ENCODE measurements at places on chromosomes 3 and 15.

DNA sequence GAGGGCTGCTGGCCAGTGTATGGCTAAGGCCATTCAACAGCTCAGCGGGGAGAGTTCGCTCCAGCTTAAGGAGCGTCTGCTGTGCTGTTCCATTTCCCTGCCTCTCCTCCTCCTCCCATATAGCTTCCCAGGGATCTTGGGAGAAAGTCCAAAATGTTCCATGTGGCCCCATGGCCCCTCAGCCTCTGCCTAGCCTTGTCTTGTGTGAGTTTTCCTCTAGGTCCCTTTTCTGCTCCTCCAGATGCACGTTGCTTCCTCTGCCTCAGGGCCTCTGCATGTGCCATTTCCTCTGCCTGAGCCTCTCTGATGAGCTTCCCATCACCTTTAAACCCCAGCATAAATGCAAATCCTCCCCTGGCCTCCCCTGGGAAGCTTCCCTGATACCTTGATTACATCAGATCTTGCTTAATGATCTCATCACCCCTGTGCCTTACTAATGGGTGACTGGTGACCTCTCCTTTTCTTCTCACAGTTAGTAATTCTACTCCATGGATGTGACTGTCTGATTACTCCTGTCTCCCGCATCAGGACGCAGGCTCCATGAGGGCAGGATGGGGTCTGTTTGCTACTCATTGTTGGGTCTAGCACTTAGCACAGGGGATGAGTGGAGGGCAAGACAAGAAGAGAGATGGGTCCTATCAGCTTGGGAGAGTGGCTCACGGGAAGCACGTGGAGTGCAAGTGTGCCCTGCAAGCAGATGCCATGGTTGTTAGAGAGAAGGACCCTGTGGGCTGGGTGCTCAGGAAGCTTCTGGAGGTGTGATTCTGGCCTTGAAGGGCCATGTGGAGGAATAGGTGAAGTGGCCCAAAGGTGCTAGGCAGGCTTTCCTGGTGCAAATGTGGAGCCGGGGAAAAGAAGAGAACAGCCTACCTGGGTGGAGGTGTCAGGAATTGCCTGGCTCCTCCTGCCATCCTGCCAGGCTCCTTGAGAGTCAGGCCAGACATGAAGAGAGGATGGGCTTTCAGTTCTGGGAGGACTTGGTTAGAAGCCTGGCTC is 23.8 kb downstream of the ITGA11 start:
- no peak for DNase-seq

GRCh38 chr3:36677331-36678007 is 86.9 kb downstream of the DCLK3 start:
- no peak for DNase-seq

- no peak for DNase-seq
Measured at GRCh38 chr3:170565495-170565894, 20.4 kb downstream of the SLC7A14 start.

DNA sequence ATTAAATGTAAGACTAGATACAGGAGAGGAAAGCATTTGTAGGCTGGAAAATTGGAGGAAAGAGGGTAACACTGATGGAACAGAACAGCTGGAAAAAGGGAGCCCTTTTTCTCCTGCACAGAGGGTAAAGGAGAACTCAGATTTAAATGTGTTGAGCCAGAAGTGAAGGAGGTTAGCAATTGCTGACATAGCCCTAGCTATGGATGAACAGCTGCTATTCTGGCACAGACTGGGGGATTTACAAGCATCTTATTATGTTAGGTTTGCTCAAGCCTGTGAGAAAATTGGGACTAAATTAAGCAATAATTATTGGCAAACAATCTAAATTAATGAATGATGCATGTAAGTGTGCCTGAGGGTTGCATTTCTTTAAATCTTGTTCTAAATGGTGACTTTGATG is 40.6 kb upstream of the PRR20G start:
- DNase-seq, result no peak

DNA sequence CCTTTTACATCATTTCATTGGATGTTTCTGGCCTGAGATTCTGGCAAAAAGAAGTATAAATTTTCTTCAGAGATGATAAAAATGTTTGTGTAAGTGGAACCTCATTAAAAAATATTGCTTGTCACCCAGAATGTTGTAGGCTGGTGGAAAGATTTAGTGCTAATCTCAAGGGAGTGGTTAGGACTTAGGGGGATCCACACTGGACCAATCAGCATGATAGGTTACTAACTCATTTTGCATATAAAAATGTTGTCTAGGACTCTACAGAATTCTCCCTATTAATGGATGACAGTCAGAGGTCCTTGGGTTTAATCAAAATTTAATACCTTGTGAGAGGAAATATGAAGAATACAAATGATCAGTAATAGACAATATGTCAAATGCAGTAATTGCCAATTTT is 108.6 kb upstream of the TNIK start:
- DNase-seq, result no peak

DNA sequence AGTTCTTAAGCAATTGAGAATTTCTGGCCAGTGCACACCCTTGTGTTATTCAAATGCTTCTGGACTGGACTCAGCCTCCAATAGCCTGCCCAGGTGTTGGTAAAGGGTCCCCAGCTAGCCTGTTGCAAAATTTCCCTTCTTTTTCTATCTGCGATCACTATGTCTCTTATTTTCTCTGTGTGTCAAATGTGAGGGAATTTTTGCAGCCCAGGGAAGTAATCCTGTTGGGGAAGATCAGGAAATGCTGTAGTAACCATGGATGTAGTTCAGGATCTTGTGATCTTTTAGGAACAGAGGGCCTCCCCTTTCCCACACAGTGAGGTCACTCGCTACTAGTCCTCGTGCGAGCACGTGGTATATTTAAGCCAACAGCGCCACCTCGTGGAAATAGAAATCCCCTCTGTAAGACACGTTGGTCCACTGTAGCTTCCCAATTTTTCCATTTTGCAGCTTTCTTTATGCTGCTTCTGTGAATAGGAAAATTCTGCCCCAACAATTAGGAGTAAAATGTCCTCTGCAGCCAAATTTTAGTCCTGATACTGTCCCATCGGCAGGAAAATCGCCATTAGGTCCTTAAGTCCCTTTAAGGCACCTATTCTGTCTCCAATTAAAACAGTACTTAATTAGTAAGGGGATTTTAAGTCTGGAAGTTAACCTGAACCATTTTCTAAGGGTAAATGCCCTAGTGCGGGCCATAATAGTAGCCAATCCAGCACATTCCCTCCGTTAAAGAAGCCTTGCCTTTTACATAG is 4.0 kb upstream of the SMCO1 start:
- peak; percentile 50 for DNase-seq

Data from NCI-H446 (cell line).